ENCODE measurements at places on chromosomes 13 and 19.

DNA sequence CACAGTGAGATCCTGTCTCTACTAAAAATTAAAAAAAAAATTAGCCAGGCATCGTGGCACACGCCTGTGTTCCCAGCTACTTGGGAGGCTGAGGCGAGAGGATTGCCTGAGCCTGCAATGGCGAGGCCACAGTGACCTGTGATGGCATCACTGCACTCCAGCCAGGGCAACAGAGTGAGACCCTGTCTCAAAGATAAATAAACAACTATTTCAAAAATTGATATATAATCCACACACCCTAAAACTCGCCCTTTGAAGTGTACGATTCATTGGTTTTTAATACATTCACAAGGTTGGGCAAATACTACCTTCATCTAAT lies 12.1 kb upstream of the TICAM1 start:
- no peak for DNase-seq

- DNase-seq: no peak
Observed at GRCh38 chr19:17114414-17114831, 38.8 kb downstream of the MYO9B start.

DNA sequence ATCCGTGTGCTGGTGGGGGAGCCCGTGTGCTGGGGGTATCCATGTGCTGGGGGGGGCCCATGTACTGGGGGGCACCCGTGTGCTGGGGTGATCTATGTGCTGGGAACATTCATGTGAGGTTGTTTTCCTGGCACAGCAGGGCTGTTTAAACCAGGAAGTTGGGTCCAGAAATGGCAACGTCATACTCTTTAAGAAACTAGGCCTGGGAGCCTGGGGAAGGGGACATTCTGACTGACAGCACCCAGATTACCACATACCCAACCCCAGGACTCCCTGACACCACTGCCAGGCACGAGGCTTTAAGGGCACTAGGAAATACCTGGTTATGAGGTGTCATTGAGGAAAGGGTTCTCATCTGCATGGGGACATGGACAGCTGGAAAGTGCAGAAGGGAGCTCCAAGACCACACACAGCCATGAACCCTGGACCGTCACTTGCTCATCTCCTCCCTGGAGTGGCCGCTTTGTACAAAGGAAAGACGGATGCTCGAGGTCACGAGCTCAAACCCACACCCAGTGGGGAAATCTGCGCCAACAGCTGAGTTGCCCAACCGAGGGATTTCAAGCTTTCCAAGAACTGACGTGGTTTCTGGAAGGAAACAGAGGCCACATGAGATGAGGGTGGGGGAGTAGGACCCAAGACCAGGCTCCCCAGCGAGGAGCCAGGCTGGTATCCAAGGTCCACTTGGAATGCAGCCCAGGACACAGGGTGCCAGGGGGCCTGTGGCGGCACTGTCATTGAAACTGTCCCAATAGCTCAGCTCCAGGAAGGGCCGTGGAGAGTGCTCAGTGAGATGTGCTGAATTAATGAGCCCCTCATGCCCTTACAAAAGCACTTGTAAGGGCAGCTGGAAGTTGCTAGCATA lies 40.9 kb downstream of the RAB20 start:
- DNase-seq: no peak

DNA sequence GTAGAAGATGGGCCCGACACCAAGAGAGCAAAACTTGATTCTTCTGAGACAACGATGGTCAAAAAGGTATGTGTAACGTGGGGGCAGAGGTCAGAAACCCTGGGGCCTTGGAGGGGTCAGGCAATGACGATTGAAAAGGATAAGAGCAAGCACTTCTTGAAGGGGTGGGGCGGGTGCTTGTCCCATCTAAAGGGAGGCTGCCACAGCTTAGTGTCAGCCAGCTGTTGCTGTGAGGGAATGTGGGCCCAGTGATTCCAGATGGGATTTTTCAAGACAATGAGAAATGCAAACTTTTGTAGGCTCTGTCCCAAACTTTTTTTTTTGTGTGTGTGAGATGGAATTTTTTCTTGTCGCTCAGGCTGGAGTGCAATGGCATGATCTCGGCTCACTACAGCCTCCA lies 24.5 kb downstream of the SAE1 start:
- no peak for DNase-seq

- DNase-seq: no peak
Observed at GRCh38 chr13:94558716-94559115, 37.2 kb downstream of the TGDS start.

DNA sequence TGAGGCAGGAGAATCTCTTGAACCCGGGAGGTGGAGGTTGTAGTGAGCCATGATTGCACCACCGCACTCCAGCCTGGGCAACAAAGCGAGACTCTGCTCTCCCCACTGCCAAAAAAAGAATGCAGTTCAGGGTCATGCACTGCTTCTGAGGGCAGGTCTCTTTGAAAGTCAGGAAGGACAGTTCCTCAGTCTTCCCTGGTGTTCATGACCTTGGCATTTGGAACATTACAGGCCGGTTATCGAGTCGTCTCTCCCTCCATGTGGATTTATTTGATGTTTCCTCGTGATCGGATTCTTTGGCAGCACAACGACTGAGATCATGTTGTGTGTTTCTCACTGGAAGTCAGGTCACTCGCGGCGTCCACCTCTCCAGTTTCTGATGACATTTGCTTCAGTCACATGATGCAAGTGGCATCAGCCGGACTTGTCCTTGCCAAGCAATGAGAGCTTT lies 17.2 kb downstream of the FGF21 start:
- DNase-seq: no peak

GRCh38 chr19:33064458-33064791 lies 263 bp downstream of the RHPN2 start:
- DNase-seq: no peak

- DNase-seq: no peak
Observed at GRCh38 chr13:101654883-101655282, 202.4 kb downstream of the ITGBL1 start.

DNA sequence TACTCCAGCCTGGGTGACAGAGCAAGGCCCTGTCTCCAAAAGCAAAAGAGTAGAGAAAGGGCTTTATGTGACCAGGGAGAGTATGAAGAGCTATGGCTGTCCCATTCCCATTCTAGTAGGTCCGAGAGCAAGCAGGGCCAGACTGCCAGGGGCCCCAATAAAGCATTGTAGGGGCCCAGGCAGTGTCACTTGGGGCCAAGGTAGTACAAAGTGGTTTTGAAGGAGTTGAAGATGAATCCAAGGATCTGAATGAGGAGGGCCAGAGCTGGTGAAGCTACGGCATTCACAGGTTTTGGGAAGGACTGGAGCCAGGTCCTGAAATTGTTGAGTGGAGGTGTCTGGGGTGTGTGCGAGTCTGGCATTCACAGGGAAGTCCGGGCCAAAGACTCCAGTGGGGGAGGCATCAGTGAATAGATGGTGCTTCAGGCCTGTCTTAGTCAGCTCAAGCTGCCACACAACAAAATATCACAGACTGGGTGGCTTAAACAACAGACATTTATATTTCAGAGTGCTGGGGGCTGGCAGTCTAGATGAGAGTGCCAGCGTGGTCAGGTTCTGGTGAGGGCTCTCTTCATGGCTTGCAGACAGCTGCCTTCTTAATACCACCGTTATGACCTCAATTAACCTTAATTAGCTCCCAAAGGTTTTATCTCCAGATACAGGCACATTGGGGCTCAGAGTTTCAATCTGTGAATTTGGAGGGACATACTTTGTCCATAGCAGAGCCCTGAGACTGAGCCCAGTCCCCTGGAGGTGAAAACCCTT lies 9.9 kb downstream of the NACC1 start:
- no peak for DNase-seq

- DNase-seq: no peak
Observed at GRCh38 chr19:16601378-16602052, 26.5 kb downstream of the MED26 start.

DNA sequence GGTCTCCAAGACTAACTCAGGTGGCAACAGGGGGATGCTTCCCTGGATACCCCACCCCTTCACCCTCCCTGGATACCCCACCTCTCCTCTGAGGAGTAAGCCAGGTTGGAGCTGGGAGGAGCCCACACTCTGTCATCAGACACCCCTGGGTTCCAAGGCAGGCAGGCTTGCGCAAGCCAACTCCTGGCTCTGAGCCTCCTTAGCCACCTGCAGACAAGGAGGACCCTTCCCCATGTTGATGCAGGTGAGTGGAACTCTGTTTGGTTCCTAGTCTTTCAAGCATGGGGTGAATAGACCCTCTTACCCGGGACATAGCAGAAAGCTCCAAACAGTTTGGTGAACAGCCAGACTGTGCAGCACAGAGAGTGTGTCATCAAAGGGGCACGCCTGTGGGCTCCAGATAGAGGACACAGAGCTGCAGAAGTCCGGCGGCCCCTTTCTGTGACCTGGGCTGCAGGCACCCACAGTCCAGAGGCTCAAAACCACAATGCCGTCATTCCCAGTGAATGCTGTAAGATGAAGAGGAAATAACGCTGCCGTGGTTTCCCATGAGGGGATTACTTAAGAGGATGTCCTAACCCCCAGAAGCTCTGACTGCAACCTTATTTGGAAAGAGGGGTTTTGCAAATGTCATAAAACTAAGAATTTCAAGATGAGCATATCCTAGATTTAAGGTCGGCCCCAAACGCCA lies 12.1 kb upstream of the HAS1 start:
- DNase-seq: no peak

DNA sequence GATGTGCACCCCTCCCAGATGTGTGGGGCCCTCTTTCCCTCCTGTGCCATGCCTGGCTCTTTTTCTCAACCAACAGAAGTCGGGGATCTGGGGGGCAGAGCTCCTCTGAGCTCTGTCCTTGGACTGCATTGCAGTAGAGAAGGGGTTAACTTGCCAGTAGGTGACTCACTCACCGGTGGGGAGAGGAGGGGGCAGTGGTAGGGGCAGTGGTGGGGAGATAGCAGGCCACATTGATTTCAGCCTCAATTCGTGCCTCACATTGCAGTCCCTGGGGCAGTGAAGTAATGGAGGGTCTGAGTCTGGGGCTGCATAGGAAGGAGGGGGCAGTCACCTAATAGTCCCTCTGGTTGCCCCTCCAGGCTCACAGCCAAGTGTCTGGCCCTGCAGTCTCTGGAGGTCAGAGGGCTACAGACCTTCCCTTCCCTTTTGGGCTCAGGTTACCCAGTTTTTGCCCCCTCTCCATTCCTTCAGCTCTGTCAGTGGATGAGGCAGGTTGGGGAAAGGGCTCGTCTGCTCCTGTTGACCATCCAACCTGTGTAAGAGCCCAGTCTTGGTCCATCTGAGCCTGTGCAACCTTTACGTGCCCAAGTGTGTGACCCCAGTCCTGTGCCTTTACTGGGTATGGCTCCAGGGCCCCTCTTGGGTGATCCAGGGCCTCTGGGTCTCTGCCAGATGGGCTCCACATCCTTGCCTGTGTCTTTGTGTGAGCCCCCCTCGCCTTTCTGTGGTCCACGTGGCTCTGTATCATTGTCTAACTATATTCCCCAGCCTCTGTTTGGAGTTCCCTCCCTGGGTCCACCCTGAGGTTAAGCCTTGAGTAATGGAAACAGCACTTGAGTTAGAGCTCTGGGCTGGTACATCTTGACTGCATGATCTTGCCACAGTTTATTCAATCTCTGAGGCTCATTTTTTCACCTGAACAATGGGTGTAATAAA lies 13.0 kb downstream of the CIC start:
- no peak for DNase-seq

DNA sequence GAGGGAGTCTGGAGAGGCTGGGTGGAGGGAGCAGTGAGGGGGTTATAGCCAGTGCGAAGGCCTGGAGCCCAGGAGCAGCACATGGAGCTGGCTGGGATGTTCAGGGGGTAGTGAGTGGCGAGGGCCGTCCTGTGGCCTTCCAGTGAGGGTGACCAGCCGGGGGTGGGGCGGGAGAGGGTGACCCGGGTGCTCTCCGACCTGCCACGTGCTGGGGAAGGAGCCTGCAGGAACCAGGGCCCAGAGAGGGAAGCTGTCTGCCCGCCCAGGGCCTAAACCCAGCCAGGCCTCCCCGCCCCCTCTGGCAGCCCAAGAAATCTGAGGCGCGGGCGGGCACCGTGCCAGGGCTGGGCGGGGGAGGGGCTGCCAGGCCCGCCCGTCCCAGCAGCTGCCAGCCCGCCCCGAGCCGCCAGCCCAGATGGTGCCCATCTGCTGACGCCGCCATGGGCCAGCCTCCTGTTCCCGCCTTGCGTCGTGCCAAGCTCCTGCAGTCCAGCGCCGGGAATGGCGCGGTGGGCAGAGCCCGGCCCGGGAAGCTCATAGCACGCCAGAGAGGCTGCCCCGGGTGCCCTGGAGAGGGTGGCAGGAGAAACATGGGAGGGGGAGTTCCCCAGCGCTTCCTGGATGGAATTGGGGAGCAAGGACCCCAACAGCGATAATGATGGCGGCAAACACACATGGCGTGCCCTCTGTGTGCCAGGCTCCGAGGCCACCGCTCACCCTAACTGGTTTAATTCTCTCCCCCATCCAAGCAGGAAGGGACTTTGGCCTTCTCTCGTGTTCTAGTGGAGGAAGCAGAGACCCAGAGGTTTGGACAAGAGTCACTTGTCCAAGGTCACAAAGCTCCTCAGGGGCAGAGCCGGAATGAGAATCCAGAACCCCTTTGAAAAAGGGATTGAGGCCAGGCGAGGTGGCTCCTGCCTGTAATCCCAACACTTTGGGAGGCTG lies 21.5 kb downstream of the NFIC start:
- DNase-seq: no peak

GRCh38 chr19:5035793-5036697 lies 67.1 kb downstream of the KDM4B start:
- no peak for DNase-seq

GRCh38 chr13:74839656-74840055 lies 642.3 kb downstream of the TBC1D4 start:
- no peak for DNase-seq

DNA sequence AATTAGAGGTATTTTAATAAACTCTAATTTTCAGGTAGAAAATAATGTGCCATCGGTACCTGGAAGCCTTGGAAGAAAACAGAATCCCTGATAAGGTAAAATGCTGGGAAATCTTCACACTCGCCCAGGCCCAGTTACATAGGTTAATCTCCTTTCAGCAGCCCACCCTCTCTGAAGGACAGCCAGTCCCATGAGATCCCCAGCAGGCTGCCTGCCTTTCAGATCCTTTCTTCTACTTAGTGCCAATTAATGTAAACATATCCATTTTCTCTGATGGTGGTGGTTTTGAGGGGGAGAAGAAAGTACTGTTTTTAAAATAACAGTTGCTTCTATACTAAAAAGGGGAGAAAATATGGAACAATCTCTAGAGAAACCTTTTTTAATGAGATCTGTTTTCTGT lies 12.2 kb downstream of the SMAD9 start:
- DNase-seq: no peak

DNA sequence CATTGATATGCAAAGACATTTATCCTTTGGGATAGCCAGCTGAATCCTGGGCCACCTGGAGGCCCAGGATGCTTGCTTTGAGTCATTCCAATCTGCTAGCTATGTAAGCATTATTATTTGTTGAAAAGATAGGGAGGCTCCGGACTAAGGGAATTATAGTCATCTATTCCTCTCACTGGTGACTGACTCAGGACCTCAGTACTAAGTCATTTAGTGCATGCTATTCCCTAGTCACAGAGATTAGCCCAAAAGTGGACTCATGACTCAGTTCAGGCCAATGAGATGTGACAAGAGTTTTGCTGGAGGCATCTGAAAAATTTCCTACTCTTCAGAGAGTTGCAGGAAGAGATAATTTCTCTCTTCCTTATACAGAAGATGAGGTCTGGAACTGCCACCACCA lies 67.9 kb upstream of the ITM2B start:
- DNase-seq: no peak

Measured in activated T-helper 1 cell treated with Interleukin-2 at 50 U/mL for 16 hours (primary cell).